Stimulated activated CD4-positive, alpha-beta T cell treated with anti-CD3 and anti-CD28 coated beads, TNF-alpha, amount 100 ng/mL, for 24 hours (primary cell): ENCODE measurements at places on chromosomes 2 and 18.

DNA sequence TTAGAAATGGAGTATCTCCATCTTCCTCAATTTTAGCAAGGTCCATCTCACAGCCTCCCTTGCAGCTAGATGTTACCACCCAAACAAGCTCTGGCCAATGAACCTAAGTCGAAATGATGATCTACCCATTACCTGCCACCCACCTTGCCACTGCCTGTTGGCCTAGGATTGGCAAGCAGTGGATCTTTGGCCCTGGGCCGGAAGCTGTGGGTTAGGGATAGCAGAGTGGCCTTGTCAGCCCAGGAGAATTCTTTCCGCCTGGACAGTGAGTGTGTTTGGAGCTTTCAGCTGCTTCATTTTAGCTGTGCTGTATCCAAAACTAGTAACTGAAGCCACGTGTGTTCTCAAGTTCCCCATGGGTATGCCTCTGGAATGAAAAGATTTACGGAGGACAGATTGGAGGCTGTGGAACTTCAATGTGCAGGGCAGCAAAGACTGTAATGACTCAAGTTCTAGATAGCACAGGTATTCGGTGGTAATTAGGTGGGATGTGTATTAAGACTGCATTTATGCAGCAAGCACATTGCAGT, 7.7 kb upstream of the PARD6G start:
- no peak for DNase-seq

DNA sequence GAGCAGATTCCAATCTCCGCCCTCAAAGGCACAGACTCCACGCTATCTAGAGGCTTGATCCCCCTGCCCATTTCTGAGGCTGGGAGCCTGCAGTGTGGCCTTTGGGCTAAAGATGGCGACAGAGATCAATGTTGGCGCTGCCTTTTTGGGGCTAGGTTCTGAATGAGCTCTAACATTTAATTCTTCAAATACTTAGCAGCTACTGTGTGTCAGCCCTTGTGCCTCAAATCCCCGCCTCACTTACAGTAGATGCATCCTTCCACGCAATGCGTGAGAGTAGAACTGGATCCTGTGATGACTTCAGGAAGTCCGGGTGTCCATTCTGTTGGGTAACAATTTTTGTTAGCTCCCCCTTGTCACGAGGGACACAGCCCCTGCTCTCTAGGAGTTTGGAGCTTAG, 12.4 kb downstream of the IL1F10 start:
- peak; percentile 13 for DNase-seq

DNA sequence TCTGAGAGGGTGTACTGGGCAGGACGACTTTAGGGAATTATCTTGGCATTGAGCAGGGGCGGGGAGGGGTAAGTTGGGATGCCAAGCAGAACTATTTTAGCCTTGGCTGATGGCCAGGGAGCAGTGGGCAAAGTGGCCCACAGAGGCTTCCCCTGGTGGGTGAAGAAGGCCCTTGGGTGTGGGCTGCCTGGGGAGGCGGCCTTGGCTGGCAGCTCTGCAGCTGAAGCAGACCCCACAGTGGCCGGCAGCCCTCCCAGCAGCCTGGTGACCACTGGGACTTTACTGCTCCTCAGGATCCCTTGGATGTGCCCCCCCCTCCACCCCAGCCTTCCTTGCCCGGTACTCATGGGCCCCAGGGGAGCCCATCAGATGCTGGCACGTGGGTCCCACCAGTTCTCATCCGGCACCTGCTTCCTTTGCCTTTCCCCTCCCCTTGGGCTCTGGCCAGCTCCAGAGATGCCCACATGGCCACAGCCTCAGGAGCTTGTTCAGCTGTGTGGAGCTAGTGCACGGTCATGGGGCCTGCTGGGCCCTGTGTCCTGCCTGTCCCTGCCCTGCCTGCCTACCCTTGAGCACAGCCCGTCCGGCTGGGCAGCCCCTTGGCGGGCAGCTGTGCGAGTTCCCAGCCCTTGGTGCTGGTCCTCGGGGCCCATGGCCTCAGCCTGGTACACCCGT, 122.1 kb upstream of the HS6ST1 start:
- DNase-seq: no peak

- no peak for DNase-seq
Observed at GRCh38 chr2:15006667-15007066, 374.1 kb downstream of the LRATD1 start.

GRCh38 chr2:133303150-133303549, 265.1 kb downstream of the NCKAP5 start:
- no peak for DNase-seq

DNA sequence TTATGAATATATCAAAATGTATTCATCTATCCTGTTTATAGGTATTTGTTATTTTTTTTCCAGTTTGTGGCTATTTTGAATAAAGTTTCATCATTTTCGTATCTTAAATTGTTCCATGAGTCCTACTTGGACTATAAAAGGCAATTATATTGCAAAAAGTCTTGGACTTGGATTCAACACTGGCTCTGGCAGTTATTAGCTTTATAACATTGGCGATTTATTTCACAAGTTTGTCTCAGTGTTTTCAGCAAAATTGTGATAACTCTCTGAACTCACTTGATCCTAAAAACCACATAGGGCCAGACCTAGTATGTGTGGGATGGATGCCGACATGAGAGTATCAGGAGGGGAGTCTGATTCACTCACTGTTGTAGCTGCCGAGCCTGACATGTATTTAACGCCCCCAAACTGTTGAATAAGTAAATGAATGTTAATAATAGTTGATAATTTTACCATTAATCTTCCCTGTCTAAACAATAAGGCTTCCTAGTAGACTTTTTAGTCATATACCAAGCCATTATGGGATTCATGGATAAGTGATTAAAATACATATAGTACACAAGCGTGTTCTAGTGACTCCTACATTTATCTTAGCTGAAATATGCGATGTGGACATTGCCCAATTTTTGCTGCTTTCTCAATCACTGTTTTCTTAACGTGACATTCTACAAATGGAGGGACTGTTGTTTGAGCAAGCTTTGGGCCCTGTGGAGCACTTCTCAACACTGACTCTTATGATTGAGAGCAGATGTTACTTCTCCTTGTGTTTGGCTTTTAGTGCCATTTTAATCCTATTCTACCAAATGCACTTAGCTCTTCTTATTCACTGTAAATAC, 907.6 kb downstream of the EPHA4 start:
- no peak for DNase-seq
